ENCODE measurements at places on chromosomes 4 and X.
A peak's percentile ranks its signal among the peaks of the same experiment; 100 is the strongest.

- no peaks in the 10 kb centered on the region for H3K27me3 ChIP-seq
- no peak overlapping the region for H3K4me3 ChIP-seq
- no peak overlapping the region for H3K27ac ChIP-seq
- no peak for DNase-seq
- H3K4me1 ChIP-seq = no peaks in the 10 kb centered on the region
- H3K36me3 ChIP-seq = no peaks in the 10 kb centered on the region
Measured at GRCh38 chr4:128769011-128769410, 40.5 kb upstream of the JADE1 start.

DNA sequence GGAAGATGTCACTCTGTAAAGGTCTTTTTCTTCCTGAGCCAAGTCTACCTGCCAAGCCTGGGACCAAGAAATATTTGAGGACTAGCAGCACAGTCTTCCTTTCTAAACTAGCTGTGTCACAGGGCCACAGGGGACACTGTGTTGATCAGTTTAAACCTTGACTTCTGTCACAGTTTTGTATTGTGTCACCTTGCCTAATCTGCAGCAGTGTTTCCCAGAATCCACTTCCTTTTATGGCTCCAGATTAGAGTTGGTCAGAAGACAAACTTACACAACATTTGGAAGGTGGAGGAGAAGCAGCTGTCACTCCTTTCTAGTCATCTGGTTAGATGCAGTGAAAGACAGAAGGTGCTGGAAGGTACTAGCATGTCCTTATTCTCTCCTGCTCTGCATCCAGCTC is 143.1 kb upstream of the BCOR start:
- no peak overlapping the region for H3K27ac ChIP-seq
- H3K4me3 ChIP-seq = no peak overlapping the region
- H3K36me3 ChIP-seq = no peaks in the 10 kb centered on the region
- no peak for DNase-seq
- H3K27me3 ChIP-seq = no peaks in the 10 kb centered on the region

GRCh38 chrX:77422891-77423648 is 24.1 kb upstream of the FGF16 start:
- H3K27ac ChIP-seq = no peak overlapping the region
- no peaks in the 10 kb centered on the region for H3K4me1 ChIP-seq
- no peak overlapping the region for H3K4me3 ChIP-seq
- no peak for DNase-seq
- H3K27me3 ChIP-seq = no peaks in the 10 kb centered on the region

- DNase-seq = no peak
- H3K4me1 ChIP-seq = no peaks in the 10 kb centered on the region
- H3K27me3 ChIP-seq = no peaks in the 10 kb centered on the region
- H3K4me3 ChIP-seq = no peak overlapping the region
- no peak overlapping the region for H3K27ac ChIP-seq
- no peaks in the 10 kb centered on the region for H3K36me3 ChIP-seq
Measured at GRCh38 chr4:140071806-140072205, 82.2 kb downstream of the MAML3 start.

GRCh38 chrX:132267392-132267791 is 48.1 kb upstream of the RAP2C start:
- H3K27me3 ChIP-seq = no peaks in the 10 kb centered on the region
- H3K36me3 ChIP-seq = no peaks in the 10 kb centered on the region
- no peak for DNase-seq

GRCh38 chr4:98779088-98779487 is 120.7 kb upstream of the TSPAN5 start:
- peaks cover 28% of the 10 kb centered on the region for H3K4me1 ChIP-seq
- no peaks in the 10 kb centered on the region for H3K36me3 ChIP-seq
- H3K4me3 ChIP-seq = no peak overlapping the region
- no peak for DNase-seq
- H3K27me3 ChIP-seq = no peaks in the 10 kb centered on the region

DNA sequence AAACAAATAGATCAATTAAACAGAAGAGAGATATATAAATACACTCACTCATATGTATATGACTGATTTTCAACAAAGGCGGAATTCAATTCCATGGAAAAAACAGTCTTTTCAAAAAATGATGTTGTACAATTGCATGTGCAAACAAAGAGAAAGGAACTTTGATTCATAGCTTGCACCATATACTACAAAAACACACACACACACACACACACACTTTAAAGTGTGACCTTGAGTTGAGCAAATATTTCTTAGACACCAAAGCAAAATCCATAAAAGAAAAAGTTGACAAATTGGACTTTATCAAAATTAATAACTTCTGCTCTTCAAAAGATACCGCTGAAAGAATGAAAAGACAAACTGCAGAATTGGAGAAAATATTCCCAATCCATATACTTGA is 168.8 kb downstream of the EVC2 start:
- H3K4me1 ChIP-seq = peaks cover 17% of the 10 kb centered on the region
- H3K36me3 ChIP-seq = no peaks in the 10 kb centered on the region
- H3K4me3 ChIP-seq = no peak overlapping the region

DNA sequence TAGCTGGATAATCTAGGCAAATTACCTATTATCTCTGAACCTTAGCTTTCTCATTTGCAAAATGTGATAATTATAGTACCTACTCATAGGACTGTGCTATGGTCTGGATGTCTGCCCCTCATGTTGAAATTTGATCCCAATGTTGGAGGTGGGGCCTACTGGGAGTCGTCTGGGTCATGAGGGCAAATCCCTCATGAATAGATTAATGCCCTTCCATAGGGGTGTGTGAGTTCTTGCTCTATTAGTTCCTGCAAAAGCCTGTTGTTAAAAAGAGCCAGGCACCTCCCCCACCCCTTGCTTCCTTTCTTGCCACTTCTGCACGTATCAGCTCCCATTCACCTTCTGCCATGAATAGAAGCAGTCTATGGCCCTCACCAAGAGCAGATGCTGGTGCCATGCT is 73.9 kb downstream of the SERTM2 start:
- no peak overlapping the region for H3K4me3 ChIP-seq
- no peak overlapping the region for H3K27ac ChIP-seq
- H3K27me3 ChIP-seq = no peaks in the 10 kb centered on the region
- no peaks in the 10 kb centered on the region for H3K4me1 ChIP-seq

GRCh38 chr4:145867406-145867805 is 71.2 kb downstream of the ZNF827 start:
- DNase-seq = no peak
- H3K36me3 ChIP-seq = no peaks in the 10 kb centered on the region
- H3K27me3 ChIP-seq = no peaks in the 10 kb centered on the region
- H3K4me1 ChIP-seq = no peaks in the 10 kb centered on the region

- H3K27ac ChIP-seq = peak overlapping the region; percentile 65
- DNase-seq = no peak
- peak overlapping the region; percentile 84 for H3K4me3 ChIP-seq
- peaks cover 60% of the 10 kb centered on the region for H3K4me1 ChIP-seq
Measured at GRCh38 chrX:51893931-51894696, 691 bp downstream of the MAGED1 start.

DNA sequence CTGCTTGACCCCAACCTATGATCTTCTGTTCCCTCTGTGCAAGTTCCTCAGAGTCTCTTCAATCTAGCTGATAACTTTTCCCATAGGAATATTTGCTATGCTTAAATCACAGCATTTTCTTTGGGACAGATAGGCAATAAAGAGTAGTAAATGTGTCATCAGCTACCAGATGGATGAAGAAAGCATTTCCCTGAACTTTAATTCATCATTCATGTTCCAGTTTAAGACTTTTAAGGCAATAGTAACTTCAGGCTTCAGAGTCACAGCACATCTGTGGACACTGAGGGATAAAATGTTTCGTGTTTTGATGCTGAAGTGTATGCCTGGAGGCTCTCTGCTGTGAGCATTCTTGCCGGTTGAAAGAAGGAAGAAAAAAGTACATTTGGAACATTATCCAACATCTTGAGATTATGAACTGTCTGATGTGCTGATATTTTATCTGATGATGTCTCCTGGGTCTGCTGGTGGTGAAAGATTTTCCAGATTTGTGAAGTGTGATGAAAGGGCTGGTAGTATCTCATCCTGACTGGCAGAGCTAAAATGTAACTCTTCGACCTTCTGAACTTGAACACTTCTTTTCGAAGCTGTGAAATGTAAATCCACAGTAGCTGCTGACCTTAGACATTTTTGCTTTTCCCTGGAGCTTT is 133.7 kb downstream of the DCLK2 start:
- no peaks in the 10 kb centered on the region for H3K4me1 ChIP-seq
- no peak overlapping the region for H3K4me3 ChIP-seq
- H3K27ac ChIP-seq = no peak overlapping the region
- DNase-seq = no peak
- no peaks in the 10 kb centered on the region for H3K27me3 ChIP-seq

GRCh38 chrX:78024349-78025059 is 55.1 kb upstream of the PGAM4 start:
- 0 out of 2 replicates have a peak overlapping the region, but pooled peaks have one; percentile 12 for H3K4me3 ChIP-seq
- peaks cover 8% of the 10 kb centered on the region for H3K4me1 ChIP-seq

DNA sequence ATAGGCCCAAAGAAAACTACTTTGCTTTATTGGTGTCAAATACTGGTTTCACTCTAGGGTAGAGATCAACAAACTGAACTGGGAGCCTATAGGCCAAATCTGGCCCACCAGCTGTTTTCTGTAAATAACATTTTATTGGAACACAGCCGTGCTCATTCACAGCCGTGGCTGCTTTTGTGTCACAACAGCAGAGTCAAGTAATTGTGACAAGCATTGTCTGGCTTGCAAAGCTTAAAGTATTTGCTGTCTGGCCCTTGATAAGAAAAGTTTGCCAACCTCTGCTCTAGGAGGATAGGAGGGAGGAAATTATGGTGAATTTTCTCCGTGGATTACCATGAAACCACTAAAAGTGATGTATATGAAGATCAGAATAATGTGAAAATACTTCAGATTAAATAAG is 53.4 kb downstream of the GPAT3 start:
- no peak overlapping the region for H3K4me3 ChIP-seq
- H3K27me3 ChIP-seq = no peaks in the 10 kb centered on the region
- DNase-seq = no peak
- no peaks in the 10 kb centered on the region for H3K36me3 ChIP-seq
- H3K4me1 ChIP-seq = no peaks in the 10 kb centered on the region

GRCh38 chrX:56766554-56767347 is 37.7 kb downstream of the NBDY start:
- DNase-seq = no peak
- no peak overlapping the region for H3K4me3 ChIP-seq

- H3K27ac ChIP-seq = no peak overlapping the region
- peaks cover 41% of the 10 kb centered on the region for H3K36me3 ChIP-seq
- DNase-seq = no peak
- H3K4me3 ChIP-seq = no peak overlapping the region
- no peaks in the 10 kb centered on the region for H3K4me1 ChIP-seq
- H3K27me3 ChIP-seq = no peaks in the 10 kb centered on the region
Measured at GRCh38 chr4:39864391-39864790, 113.3 kb downstream of the PDS5A start.

GRCh38 chr4:102335616-102336015 is 9.7 kb downstream of the SLC39A8 start:
- no peaks in the 10 kb centered on the region for H3K4me1 ChIP-seq
- H3K27me3 ChIP-seq = no peaks in the 10 kb centered on the region
- no peaks in the 10 kb centered on the region for H3K36me3 ChIP-seq
- H3K27ac ChIP-seq = no peak overlapping the region

DNA sequence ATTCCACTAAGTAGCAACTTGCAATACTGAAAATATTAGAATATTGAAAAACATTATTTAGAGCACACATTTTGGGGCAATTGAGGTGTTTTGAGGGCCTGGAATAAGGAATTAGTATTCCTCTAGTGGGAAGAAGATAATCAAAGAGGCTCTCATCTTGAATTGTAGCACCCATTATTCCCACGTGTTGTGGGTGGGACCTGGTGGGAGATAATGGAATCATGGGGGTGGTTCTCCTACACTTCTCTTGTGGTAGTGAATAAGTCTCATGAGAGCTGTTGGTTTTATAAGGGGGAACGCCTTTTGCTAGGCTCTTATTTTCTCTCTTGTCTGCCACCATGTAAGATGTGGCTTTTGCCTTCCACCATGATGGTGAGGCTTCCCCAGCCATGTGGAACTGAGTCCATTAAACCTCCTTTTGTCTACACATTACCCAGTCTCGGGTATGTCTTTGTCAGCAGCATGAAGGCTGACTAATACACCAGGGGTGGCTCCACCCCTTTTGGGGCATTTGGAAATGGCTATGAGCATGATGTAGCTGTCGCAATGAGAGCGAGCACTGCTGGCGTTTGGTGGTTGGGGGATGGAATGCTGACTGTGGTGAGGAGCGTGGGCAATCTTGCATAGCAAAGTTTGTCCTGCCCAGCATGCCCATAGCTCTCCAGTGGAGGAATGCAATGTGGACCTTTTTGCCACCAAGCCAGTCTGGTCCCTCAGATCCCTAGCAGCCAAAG is 308.2 kb downstream of the FRMPD4 start:
- no peaks in the 10 kb centered on the region for H3K36me3 ChIP-seq
- no peaks in the 10 kb centered on the region for H3K27me3 ChIP-seq
- DNase-seq = no peak
- no peak overlapping the region for H3K27ac ChIP-seq
- H3K4me1 ChIP-seq = no peaks in the 10 kb centered on the region

GRCh38 chr4:139229534-139230039 is 50.4 kb downstream of the MGARP start:
- H3K27me3 ChIP-seq = no peaks in the 10 kb centered on the region
- H3K4me3 ChIP-seq = no peak overlapping the region

DNA sequence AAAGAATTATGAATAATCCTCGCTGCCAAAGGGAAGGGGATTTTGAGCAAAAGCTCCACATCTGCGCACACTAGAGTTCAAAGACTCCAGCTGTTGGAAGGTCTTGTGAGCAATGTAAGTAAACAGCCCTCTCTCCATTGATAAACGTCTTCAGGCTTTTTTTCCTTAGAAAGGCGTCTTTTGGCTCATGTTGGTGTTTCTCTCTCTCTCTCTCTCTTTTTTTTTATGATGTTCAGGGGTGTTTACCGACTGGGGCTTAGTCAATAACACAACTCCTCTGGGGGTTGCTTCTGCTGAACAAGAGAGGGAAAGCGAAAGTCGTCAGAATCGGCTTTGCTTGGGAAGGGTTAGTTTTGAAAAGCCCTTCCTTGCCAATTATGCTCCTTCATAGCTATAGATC is 53.2 kb upstream of the C1QTNF7 start:
- no peaks in the 10 kb centered on the region for H3K36me3 ChIP-seq
- no peaks in the 10 kb centered on the region for H3K4me1 ChIP-seq
- no peak overlapping the region for H3K4me3 ChIP-seq
- H3K27me3 ChIP-seq = peaks cover 11% of the 10 kb centered on the region

- H3K4me3 ChIP-seq = no peak overlapping the region
- H3K4me1 ChIP-seq = no peaks in the 10 kb centered on the region
- H3K36me3 ChIP-seq = no peaks in the 10 kb centered on the region
- no peak overlapping the region for H3K27ac ChIP-seq
- H3K27me3 ChIP-seq = peaks cover 65% of the 10 kb centered on the region
Measured at GRCh38 chr4:1603413-1604135, 80.5 kb downstream of the FAM53A start.

GRCh38 chr4:100641336-100641735 is 123.5 kb upstream of the EMCN start:
- no peak overlapping the region for H3K4me3 ChIP-seq
- no peaks in the 10 kb centered on the region for H3K4me1 ChIP-seq
- DNase-seq = no peak
- H3K27ac ChIP-seq = no peak overlapping the region

DNA sequence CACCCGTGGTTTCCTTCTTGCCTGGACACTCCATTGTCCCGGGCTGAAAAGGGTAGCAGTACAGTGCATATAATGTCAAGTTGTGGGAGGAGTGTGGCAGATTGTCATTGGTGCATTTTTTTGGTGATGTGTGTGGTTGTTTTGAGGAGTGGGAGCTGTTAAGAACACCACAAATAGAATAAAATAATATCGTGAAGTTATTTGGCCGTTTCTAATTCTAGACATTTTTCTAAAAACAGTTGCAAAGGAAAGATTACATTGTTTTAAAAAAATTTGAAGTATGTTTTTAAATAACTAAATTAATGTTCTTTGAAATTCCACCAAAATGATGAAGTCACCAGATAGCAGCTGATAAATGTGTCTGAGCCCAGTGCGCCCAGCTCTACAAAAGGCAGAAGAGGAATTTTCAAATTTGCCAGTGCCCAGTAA is 1.3 kb downstream of the PKD2 start:
- H3K27me3 ChIP-seq = peaks cover 4% of the 10 kb centered on the region
- H3K36me3 ChIP-seq = no peaks in the 10 kb centered on the region
- H3K4me3 ChIP-seq = peak overlapping the region; percentile 84
- H3K27ac ChIP-seq = no peak overlapping the region
